ENCODE measurements at places on chromosomes 11 and 22.

DNA sequence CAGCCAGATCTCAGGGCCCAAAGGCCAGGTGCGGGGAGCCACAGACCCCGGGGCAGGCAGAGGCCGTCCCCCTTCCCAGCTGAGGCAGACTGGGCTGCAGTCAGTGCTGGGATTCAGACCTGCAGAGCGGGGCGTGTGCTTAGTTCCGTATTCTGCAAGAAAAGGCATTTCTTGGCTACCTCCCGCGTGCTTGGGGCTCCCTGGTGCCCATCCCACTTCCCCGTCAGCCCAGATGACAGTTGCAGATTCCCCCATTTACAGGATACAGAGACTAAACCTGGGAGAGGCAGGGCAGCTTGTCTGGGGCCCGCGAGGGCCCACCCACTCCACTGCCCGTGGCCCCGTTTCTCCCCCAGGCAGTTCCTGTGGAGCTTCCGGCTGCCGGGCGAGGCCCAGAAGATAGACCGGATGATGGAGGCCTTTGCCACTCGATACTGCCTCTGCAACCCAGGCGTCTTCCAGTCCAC is 18.3 kb downstream of the CYTH4 start:
- no peak for DNase-seq

DNA sequence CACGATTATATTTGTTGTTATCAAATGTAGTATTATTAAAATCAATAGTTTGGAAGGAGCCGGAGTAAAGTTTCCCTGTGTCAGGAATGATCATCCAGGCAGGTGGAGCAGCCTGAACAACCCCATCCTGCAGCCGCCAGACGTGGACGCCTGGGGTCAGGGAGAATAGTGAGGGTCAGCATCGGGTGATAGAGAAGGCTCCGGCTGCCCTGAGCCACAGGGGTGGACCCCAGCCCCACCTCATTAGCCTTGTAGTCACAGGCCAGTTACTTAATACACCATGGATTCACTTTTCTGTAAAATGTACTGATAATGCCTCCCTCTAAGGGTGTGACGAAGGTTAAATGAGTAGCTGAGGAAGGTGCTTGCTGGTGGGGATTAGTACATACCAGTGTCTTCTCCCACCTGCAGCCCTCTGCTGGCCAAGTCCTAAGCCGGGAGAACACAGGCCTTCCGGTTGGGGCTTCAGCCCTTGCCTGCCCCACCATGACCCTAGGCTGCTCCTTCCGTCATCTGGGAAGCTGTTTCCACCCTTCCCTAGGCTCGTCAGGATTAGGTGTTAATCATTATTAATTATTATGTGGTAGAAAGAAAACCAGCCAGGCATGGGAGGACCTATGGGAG is 14.9 kb downstream of the TMEM121B start:
- DNase-seq: peak; percentile 67

- DNase-seq: peak; percentile 87
Observed at GRCh38 chr11:73257342-73258103, 14.6 kb upstream of the P2RY6 start.

GRCh38 chr11:83195143-83195466 is 1.6 kb downstream of the ANKRD42 start:
- DNase-seq: no peak

GRCh38 chr22:30438559-30438958 is 13.0 kb downstream of the MTFP1 start:
- DNase-seq: no peak

DNA sequence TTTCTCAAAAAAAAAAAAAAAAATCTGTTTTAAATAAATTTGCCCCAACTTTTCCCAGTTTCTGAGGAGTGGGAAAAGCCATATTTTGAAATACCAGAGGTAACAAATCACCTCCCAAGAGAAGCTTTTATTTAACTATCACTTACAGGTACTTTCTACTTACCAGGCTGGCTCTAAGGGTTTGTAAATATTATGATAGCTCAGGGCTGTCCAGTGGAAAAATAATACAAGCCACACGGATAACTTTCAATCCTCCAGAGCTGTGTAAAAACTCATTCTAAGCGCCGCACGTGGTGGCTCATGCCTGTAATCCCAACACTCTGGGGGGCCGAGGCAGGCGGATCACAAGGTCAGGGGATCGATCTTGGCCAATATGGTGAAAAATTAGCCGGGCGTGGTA is 5.6 kb upstream of the SEC14L4 start:
- no peak for DNase-seq

GRCh38 chr11:120527111-120527761 is 15.7 kb downstream of the GRIK4 start:
- no peak for DNase-seq

DNA sequence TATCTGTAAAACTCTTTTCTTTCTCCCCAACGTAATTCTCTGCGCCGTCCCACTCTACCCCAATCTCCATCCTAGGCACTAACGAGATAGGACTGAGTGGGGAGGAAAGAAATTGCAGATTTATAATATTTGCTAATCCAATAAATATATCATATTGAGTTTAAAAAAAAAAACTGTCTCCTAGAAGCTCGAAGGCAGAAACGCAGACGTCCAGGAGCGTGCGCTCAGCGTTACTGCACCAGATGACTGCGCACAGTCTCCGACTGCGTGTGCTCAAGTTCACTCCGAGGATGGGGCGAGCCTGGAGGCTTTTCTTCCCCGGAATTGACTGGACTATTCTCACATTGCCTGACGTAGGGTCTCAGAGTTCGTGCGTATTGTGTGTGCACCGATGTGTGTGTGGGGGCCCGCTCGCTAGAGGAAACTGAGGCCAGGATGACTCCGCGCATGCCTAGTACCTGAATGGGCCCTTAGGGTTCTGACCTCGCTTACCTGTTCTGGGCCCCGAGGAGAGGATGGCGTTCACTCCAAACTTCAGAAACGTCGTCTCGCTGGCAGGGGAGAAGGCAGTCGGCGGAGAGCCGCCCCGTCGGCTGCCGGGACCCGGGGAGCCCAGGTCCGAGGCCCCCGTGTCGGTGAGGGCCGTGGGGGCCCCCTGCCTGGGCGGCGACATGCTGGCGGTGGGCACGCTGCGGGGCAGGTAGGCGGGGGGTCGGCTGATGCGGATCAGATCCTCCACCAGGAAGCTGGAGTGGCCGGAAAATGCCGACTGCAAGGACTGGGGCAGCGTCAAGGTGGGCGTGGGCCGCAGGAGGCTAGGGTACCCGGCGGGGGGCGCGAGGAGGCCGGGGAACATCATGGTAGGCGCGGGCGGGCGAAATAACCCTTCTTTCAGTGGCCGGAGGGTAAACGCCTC is 551 bp downstream of the DBX1 start:
- DNase-seq: no peak

DNA sequence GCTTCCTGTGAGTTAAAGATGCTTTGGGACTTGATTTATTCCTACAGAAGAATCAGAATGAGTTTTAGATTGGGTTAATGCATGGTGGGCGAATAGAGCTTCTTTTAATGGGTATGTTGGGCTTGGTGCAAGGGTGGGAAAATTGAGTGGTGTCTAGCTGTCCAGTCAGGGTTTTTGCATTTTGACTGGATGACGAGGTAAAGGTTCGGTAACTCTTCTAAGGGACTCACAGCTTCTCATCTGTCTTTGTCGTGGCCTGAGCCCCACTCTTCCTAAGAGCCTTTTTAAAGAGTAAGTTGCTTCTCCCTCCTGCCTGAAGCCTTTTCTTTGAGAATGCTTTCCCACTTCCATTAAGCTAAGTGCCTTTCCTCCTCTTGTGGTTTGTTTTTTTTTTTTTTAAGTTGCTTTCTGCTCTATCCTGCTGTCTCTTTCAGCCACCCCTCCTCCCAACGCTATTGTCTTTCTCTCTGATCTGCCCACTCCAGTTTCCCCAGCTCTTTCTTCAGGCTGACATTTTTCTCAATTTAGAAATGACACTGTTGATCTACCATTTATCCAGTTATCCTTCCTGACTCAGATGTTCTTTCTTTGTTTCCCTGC is 1.1 kb downstream of the DPF2 start:
- no peak for DNase-seq

GRCh38 chr11:3046641-3047040 is 10.6 kb downstream of the CARS1 start:
- DNase-seq: no peak

GRCh38 chr11:27864091-27864491 is 163.8 kb upstream of the BDNF start:
- DNase-seq: no peak

- DNase-seq: no peak
Observed at GRCh38 chr11:107268977-107269376, 188.6 kb downstream of the CWF19L2 start.

DNA sequence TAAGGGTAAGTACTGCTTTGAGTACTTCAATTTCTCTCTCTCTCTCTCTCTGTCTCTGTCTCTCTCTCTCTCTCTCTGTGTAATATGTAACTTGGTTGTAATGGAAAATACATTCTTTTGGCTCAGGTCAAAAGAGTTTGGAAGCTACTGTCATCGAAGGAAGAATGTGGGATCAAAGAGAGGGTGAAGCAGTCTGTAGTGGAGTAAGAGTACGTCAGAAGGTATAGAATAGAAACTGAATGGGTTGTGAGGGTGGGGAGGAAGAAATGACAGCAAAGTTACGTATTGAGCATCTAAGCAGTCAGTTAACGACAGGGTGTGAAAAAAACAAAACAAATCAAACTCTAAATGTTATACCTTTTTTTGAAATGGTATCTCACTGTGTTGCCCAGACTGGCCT is 10.0 kb downstream of the NCAM1 start:
- DNase-seq: no peak

- no peak for DNase-seq
Observed at GRCh38 chr11:5736396-5736795, at the start of gene OR56B1. TSS of gene OR56B1 (plus strand) at chr11:5736448. CDS start at chr11:5736517, 69 bp downstream.

DNA sequence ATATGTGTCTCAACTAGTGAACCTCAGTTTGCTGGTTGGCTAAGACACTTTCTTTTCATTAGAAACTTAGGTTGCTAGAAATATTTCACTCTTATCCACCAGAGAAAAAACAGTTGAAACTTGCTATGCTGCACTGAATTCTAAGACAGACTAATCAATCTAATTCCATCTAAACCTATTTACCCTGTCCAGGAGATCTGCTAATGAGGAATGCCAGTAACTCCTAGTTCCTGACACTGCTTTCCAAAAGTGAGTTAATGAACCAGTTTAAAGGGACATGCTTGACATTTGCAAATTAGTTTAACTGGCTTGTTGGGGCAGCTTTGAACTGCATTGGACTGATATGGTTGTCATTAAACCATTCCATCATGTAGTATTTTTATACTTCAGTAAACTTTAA is 258.5 kb downstream of the CNTN5 start:
- no peak for DNase-seq

- DNase-seq: no peak
Observed at GRCh38 chr11:95154514-95154913, 64.9 kb downstream of the ENDOD1 start.

DNA sequence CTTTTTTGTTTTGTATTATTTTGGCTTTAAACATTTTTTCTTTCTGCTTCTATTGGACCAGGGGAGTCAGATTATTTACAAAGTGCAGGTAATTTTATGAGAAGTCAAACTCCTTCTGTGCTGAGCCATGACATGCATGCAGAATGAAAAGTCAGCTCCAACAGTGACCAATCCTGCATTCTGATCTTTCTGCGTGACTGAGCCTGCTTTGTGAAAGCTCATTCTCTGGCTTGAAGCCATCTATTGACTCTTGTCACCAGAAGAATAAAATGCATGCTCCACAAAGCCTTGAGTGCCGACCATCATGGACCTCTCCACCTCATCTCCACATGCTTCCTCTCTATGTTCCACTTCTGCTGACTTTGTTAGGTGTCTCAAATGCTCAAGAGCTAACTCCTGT is 50.2 kb downstream of the MIAT start:
- no peak for DNase-seq

DNA sequence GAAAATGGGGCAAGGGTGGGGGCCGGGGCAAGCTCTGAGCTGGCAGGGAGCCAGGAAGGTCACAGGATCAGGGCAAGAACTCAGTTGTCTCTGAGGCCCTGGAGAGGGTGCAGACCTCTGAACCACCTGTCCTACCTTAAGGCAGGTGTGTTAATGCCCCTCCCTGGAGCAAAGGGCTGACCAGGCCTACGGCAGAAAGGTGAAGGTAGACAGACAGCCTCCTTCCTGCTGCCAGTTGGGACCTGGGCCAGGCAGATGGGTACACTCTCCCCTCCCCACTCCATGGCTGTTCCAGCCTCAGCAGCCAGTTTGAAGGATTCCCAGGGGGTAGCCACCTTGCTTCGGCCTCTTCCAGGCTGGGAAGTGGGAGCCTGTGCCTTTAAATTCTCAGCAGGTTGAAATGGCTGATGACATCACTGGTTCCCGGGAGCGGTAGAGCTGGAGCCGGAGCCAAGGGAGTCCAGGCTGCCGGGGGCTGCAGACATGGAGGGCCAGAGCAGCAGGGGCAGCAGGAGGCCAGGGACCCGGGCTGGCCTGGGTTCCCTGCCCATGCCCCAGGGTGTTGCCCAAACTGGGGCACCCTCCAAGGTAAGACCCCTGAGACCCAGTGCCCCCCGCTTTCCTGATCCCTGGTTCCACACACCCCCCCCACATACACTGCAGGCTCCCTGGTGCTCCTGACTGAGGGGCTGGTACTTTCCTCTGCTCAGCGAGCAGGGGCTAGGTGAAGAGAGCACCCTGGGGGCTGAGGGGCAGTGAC is at the start of gene INPP5J:
Gene INPP5J, plus strand, starts transcription at position 435 of the 760 bp plus-strand sequence. Its CDS starts 49 bp downstream, at position 484.
- no peak for DNase-seq

DNA sequence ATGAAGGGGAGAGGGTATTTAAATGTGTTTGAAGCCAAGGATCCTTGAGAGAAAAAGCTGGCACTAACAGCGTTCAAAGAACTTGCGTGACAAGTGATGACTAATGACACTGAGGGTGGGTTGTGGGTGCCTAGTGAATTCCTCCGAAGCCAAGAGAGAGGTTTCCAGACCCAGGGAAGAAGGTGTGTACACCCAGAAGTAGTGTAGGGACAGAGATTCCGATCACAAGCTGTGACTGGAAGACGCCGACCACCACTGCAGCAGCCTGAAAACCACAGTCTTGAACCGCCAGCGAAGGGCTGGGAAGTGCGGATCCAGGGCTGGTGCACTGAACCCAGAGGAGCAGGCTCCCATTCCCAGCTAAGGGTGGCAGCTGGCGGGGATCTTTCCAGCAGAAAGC is 9.5 kb downstream of the PPARA start:
- DNase-seq: no peak

DNA sequence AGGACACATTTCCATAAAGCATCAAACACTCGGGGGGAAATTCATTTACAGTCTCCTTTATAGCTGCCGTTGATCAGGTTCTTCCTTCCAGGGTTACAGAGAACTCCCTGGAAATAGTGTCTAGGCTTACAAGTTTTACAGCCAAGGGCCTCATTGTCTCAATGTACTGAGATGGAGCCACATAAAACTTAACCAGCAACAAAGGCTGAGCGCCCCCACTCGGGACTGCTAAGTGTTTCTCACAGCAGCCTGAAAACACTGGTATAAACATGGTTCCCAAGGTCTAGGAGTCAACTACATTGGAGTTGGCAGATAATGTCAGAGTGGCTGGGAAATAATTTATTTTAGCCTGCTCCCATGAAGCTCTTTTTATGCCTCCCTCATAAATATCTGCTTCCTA is 686.2 kb downstream of the OPCML start:
- DNase-seq: no peak

- DNase-seq: no peak
Observed at GRCh38 chr11:76636826-76637460, 33.6 kb downstream of the LRRC32 start.

- no peak for DNase-seq
Observed at GRCh38 chr22:35288116-35288515, 11.6 kb upstream of the TOM1 start.

GRCh38 chr22:32396746-32397145 is 15.3 kb downstream of the RTCB start:
- DNase-seq: no peak

GRCh38 chr11:107929611-107930200 is 1.5 kb downstream of the RAB39A start:
- no peak for DNase-seq

GRCh38 chr11:7268758-7269157 is 17.1 kb downstream of the SYT9 start:
- DNase-seq: no peak

All from coronary artery (tissue), 2 donors.